ENCODE measurements at places on chromosomes 3 and 15.
A peak's percentile ranks its signal among the peaks of the same experiment; 100 is the strongest.

DNA sequence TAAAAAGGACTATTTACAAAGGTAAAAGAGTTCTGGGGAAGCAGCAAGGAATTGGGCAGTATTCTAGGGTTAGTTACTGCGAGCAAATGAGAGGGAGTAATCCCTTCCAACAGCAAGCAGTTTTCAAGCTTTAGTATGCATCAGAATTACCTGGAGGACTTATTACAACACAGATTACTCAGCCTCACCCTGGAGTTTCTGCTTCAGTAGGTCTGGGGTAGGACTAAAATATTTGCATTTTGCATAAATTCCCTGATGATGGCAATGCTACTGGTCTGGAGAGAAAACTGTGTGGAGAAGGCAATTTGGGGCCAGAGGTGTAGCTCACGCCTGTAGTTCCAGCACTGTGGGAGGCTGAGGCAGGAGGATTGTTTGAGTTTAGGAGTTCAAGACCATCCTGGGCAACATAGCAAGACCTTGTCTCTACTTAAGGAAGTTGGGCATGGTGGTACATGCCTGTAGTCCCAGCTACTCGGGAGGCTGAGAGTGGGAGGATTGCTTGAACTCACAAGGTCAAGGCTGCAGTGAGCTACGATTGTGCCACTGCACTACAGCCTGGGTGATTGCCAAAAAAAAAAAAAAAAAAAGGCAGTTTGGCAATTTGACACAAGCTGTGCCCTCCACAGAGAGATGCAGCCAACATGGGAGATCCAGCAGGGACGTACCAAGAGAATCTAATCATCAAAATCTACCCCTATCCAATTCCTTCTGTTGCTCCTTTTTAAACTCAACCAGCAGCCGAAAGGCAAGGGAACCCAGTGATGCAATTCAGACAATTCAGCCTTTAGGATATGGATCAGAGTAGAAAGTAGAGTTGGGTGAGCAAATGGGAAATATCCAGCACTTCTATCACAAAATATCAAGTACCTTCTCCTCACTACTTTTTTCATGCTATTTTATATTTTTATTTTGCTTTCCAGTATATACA lies 27.1 kb upstream of the AP4E1 start:
- DNase-seq = peak; percentile 5

GRCh38 chr15:49934487-49934886 lies 184.5 kb downstream of the ATP8B4 start:
- DNase-seq = no peak

GRCh38 chr15:41340189-41340695 lies 7.6 kb downstream of the NUSAP1 start:
- no peak for DNase-seq

DNA sequence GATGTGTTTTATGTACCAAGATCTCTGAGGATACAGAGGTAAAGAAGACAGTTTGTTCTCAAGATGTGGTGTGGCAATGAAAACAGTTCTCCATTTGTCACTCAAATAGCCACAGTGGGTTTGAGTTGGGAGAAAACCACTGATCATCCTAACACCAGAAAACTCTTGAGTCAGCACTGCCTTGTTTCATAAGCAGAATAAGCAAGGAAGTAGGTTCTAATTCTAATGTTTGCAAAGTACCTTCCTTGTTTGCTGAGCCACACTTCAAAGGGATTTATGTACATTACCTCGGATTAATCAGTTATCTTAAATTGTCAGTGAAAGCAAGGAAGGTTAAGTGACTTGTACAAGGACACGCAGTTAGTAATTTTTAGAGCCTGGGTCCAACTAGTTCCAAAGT lies 107.8 kb upstream of the BOC start:
- DNase-seq = no peak

GRCh38 chr3:13513051-13513912 lies 33.2 kb downstream of the HDAC11 start:
- peak; percentile 18 for DNase-seq

GRCh38 chr15:29672446-29672845 lies 149.8 kb downstream of the TJP1 start:
- no peak for DNase-seq

DNA sequence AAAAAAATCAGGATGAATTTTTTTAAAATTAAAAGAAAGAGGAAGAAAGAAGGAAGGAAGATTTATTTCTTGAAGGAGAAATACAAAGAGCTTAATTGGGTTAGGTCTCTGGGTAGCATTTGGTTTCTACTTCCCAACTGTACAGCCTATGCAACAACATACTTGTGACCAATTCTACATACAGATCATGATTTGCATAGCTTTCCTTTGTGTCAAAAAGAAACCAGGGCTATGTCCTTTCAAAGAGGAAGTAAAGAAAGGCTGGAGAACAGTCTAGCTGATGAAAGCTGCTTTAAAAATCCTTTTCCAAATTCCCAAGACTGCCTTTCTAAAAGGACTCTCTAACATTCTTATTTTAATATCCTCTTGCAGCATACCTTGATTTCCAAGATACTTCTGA lies 6.1 kb upstream of the HGD start:
- DNase-seq = peak; percentile 55

DNA sequence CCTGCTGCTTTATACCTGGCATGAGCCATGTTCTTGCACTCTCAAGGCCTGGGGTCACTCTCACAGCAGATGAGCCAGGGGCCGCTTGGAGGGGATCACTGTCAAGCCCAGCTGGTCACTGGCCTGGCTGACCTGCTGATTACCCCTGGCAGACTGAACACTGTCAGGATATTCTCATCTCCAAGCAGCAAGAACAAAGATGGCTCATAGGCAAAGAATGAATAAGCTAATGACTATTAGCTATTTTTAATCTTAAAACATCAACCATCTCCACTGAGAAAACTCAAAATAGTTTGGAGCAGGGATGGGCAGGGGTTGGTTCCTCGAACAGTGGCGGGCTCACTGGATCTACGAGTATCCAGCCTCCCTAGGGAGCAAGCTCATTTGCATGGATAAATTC lies 64.4 kb upstream of the ACAN start:
- no peak for DNase-seq

DNA sequence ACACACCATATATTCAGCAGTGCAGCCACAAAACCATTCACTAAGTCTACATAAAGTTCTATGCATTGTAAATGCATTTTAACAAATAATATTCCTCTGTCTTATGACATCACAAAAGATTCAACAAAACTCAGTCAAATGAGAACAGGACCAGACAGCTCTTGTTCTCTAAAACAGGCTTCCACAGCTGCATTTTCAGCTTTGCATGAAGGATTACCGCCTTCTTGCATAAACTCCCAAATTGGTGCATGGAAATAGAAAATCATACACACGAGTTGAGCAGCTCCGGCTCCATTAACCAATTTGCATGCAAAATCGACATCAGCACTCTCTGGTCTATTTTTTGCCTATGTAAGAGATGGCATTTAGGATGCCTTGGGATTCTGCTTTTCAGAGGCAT lies 66.4 kb downstream of the RFTN1 start:
- DNase-seq = no peak
